Activated CD8-positive, alpha-beta T cell treated with anti-CD3 and anti-CD28 coated beads, Interleukin-2, amount 10 ng/mL, durations not matched to agents 7 days and 5 days (primary cell): ENCODE measurements at places on chromosomes 2 and 18. TPM values are rescaled to one million over a fixed set of nuclear protein-coding genes. Genes with fewer than 3 reads are reported as not detected.

GRCh38 chr2:168613551-168613950, 157.5 kb downstream of the CERS6 start:
- no peaks in the 10 kb centered on the region for H3K27me3 ChIP-seq
- H3K36me3 ChIP-seq = peaks cover 30% of the 10 kb centered on the region
- no peak for DNase-seq
- no peak overlapping the region for H3K27ac ChIP-seq

DNA sequence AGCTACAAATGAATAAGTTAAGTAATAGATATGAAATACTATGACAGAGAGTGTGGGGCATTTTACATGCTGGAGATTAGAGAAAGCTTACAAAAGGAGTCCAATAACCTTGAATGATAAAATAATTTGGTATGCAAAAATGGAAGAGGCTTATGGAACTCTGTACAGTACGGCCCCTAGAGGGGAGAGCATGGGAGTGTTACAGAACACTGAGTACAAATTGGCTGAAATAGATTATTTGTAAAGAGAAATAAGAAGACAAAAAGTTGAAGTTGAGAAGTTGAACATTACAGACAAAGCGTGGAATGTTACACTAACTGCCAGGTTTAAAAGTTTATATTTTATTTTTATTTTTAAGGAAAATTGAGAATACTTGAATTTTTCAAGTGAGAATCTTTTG, 192.1 kb upstream of the DOK6 start:
- H3K27me3 ChIP-seq = no peaks in the 10 kb centered on the region
- no peak overlapping the region for H3K4me3 ChIP-seq
- H3K36me3 ChIP-seq = no peaks in the 10 kb centered on the region
- DNase-seq = no peak
- no peak overlapping the region for H3K27ac ChIP-seq

DNA sequence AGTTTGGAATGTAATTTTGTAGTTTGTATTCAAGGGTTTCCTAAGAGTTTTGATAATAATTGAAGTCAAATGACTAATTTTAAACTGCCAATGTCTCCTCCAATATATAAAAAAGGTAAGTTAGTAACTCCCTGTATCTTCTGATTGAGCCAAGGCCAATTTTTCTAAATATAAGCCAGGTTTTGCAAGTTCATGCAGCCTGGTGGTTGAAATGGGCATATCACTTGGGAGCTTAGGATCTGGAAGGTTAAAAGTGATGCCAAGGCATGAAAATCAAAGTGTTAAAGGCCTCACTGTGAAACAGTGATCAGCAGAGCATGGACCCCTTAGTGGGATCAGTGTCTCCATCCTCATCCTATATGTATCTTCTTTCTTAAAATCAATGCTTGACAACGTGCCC, 60.5 kb downstream of the MERTK start:
- no peaks in the 10 kb centered on the region for H3K36me3 ChIP-seq
- no peak overlapping the region for H3K4me3 ChIP-seq
- peaks cover 10% of the 10 kb centered on the region for H3K27me3 ChIP-seq
- H3K27ac ChIP-seq = no peak overlapping the region
- H3K4me1 ChIP-seq = no peaks in the 10 kb centered on the region

- H3K36me3 ChIP-seq = no peaks in the 10 kb centered on the region
- H3K27ac ChIP-seq = no peak overlapping the region
- no peak overlapping the region for H3K4me3 ChIP-seq
- no peak for DNase-seq
- no peaks in the 10 kb centered on the region for H3K27me3 ChIP-seq
Measured at GRCh38 chr18:39622431-39622830, 2056.8 kb upstream of the CELF4 start.

DNA sequence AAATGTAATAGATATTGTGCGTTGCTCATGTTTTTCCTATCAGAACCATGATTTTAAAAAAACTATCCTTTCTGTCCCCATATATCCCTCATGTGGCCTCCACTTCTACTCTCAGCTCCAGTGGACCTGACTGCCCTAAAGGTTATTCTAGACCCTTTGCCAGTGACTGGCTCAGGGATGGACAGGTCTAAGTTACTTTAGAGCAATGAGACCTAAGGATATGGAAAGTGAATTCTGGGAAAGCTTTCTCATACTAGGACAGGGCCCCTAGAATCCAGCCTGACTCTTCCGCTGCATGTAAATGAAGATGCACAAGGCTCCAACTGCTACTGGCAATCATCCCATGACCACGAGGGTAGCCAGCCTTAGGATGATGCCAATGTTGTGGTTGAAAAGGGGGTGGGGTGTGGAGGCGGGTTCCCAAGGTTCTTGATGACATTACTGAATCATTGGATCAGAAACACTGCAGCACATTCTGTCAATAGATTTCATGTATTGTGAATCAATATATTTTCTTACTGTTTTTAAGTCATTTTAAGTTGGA, 21.3 kb downstream of the C2orf69 start:
- H3K4me3 ChIP-seq = no peak overlapping the region
- DNase-seq = no peak
- H3K27me3 ChIP-seq = no peaks in the 10 kb centered on the region
- no peaks in the 10 kb centered on the region for H3K4me1 ChIP-seq
- H3K27ac ChIP-seq = no peak overlapping the region
- H3K36me3 ChIP-seq = peaks cover 37% of the 10 kb centered on the region

DNA sequence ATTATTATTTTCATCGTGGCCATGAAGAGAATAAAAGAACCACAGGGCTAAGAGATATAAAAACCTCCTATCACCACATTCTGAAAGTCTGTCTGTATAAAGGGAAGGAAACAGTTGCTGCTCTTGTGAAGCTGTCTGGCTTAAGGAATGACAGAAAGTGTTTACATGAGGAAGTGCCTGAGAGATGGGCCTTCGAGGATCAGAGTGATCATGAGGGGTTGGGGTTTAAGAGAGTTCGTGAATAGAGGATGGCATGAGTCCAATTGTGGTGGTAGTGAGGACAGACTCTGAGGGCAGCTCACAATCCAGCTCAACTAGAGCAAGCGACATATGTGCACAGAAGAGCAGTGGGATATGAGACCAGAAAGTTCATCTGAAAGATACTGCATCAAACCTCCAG, 65.8 kb upstream of the PIEZO2 start:
- no peak overlapping the region for H3K4me3 ChIP-seq
- DNase-seq = no peak

GRCh38 chr2:151922845-151923666, 94.8 kb upstream of the ARL5A start:
- H3K27me3 ChIP-seq = peaks cover 3% of the 10 kb centered on the region
- no peaks in the 10 kb centered on the region for H3K4me1 ChIP-seq
- H3K27ac ChIP-seq = no peak overlapping the region
- H3K4me3 ChIP-seq = no peak overlapping the region

GRCh38 chr2:146240391-146240790, 1604.4 kb upstream of the ACVR2A start:
- H3K4me1 ChIP-seq = no peaks in the 10 kb centered on the region
- no peaks in the 10 kb centered on the region for H3K36me3 ChIP-seq
- DNase-seq = no peak
- H3K4me3 ChIP-seq = no peak overlapping the region
- H3K27ac ChIP-seq = no peak overlapping the region

DNA sequence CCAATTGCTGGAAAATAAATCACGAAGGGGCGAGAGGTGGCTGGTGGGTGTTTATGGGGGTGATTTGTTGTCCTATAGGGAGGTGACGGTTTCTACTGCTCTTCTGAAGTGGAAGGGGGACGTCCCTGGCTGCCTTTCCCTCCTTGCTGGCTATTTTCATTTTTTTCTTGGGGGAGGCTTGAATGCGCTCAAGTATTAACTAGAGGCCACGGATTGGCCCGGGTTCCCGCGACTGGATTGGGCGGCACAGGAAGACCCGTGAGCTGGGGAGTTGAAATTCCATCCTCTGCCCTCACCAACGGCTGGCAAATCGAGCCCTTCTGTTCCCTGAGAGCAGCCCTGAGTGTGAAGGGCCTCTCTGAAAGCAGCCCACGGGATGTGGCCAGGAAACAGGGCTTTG, 176.5 kb upstream of the SPRED2 start:
- H3K27me3 ChIP-seq = peaks cover 1% of the 10 kb centered on the region
- peaks cover 7% of the 10 kb centered on the region for H3K4me1 ChIP-seq
- no peak for DNase-seq
- H3K27ac ChIP-seq = no peak overlapping the region

DNA sequence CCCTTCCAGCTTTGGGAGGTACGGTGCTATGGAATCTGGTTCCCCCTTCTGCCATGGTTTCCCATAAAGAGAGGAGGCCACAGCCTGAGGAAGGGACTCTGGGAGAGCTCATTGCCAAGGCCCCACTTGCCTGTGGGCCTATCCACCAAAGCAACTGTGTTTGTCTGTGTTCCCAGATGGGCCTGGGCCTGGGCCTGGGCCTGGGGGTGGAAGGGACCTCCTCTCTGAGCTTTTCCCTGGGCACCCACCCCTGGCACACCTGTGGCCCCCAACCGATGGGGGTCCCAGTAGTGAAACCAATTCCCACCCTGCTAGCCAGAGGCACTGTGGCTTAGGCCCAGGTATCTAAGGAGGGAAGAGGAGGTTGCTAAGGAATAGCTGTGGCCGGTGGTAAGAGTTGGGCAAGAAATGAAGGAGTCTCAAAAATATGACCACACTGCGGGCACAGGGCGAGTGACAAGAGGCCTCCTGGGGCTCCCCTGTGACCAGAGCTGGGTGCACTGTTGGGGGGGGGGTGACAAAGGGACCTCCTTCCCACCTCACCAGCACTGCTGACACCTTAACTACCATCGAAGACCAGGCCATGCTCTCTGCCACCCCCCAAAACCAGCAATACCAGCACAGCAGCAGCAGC, 4.9 kb upstream of the DUSP2 start:
- DNase-seq = no peak
- H3K27me3 ChIP-seq = no peaks in the 10 kb centered on the region
- H3K36me3 ChIP-seq = no peaks in the 10 kb centered on the region

- DNase-seq = no peak
- H3K4me1 ChIP-seq = peaks cover 42% of the 10 kb centered on the region
- H3K36me3 ChIP-seq = peaks cover 35% of the 10 kb centered on the region
- H3K27ac ChIP-seq = no peak overlapping the region
- H3K27me3 ChIP-seq = no peaks in the 10 kb centered on the region
Measured at GRCh38 chr2:26355038-26355995, 8.7 kb upstream of the ADGRF3 start.

- H3K36me3 ChIP-seq = no peaks in the 10 kb centered on the region
- H3K27me3 ChIP-seq = no peaks in the 10 kb centered on the region
- DNase-seq = no peak
Measured at GRCh38 chr2:80545420-80546210, 241.1 kb upstream of the LRRTM1 start.

DNA sequence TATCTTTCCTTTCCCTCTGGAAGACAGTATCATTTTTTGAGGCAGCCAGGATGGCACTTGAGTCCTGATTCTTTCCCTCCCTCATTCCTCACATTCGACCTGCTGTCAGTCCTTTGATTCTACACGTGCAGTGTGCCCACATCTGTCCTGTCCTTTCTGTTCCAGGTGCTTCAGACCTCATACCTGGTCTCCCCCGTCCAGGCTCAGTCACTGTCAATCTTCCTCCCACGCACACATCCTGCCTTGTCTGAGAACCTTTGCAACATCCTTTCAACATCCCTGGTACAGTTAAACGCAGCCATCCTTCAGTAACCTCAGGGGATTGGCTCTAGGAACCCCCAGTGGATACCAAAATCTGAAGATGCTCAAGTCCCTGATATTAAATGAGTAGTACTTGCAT, 10.1 kb downstream of the BCL2 start:
- peaks cover 85% of the 10 kb centered on the region for H3K36me3 ChIP-seq
- no peaks in the 10 kb centered on the region for H3K27me3 ChIP-seq
- peak overlapping the region; percentile 0 for H3K4me3 ChIP-seq
- H3K27ac ChIP-seq = peak overlapping the region; percentile 26
- DNase-seq = no peak

DNA sequence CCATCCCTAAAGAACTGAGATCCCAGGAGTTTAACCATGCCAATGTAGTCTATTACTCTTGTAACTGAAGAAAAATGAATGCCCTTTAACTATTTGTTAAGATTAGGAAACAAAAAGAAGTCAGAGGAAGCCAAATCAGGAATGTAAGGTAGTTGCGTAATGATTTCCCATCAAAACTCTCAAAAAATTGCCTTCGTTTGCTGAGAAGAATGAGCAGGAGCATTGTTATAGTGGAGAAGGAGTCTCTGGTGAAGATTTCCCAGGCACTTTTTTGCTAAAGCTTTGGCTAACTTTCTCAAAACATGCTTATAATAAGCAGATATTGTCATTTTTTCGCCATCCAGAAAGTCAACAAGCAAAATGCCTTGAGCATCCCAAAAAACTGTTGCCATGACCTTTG, 224.0 kb upstream of the SIX2 start:
- no peak overlapping the region for H3K27ac ChIP-seq
- no peaks in the 10 kb centered on the region for H3K4me1 ChIP-seq
- no peak overlapping the region for H3K4me3 ChIP-seq

GRCh38 chr2:240462707-240463273, 27.3 kb downstream of the GPC1 start:
- no peaks in the 10 kb centered on the region for H3K4me1 ChIP-seq
- H3K4me3 ChIP-seq = no peak overlapping the region

- H3K36me3 ChIP-seq = no peaks in the 10 kb centered on the region
- H3K4me1 ChIP-seq = peaks cover 1% of the 10 kb centered on the region
- no peak overlapping the region for H3K4me3 ChIP-seq
- DNase-seq = no peak
- peaks cover 9% of the 10 kb centered on the region for H3K27me3 ChIP-seq
Measured at GRCh38 chr2:216758256-216759155, 63.2 kb upstream of the IGFBP5 start.

GRCh38 chr18:75210274-75211001, at the start of gene TSHZ1:
Gene TSHZ1 (plus strand): TSS chr18:75210797. CDS start chr18:75211877, 1,080 bp downstream.
- H3K27ac ChIP-seq = peak within 1 kb of the TSS; percentile 99
- H3K4me1 ChIP-seq = peaks cover 58% of the 10 kb centered on the region
- peaks cover 16% of the 10 kb centered on the region for H3K27me3 ChIP-seq
- H3K4me3 ChIP-seq = peak within 1 kb of the TSS; percentile 99
- H3K36me3 ChIP-seq = peaks cover 25% of the 10 kb centered on the region

DNA sequence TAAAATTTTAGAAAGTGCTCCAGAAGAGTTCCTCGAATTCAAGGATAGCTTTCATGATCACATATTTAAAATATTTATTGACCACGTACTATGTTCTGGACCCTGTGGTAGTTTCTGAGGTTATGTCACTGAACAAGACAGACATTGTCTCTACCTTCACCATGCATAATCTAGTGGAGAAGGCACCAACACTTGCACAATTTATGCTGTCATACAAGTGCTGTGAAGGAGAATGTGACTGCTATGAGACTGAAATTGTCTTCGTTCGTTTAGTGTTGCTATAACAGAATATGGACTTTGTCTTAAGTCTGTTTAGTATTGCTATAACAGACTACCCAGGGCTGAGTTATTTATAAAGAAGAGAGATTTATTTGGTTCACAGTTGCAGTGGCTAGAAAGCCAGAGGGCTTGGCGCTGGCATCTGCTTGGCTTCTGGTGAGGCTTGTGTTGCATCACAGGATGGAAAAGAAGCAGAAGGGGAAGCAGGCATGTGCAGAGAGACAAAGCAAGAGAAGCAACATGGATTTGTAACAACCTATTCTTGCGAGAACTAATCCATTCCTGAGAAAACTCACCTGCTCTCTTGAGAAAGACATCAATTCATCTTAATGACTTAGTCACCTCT, 50.0 kb upstream of the RFX8 start:
- H3K4me3 ChIP-seq = no peak overlapping the region
- peaks cover 5% of the 10 kb centered on the region for H3K4me1 ChIP-seq
- H3K27ac ChIP-seq = no peak overlapping the region
- H3K36me3 ChIP-seq = no peaks in the 10 kb centered on the region
- peaks cover 12% of the 10 kb centered on the region for H3K27me3 ChIP-seq

The LAPTM4A gene
- 19.8 TPM for total RNA-seq

The REG3A gene
- not detected for total RNA-seq

The C2orf81 gene
- 1.5 TPM for total RNA-seq

The KIF5C gene
- 4.4 TPM for total RNA-seq

The ZBTB7C gene
- total RNA-seq = not detected

The SLC5A7 gene
- not detected for total RNA-seq

The FBXO48 gene
- 2.4 TPM for total RNA-seq

The STAM2 gene
- 17.5 TPM for total RNA-seq

The INPP5D gene
- 108 TPM for total RNA-seq

The ATOH8 gene
- 0.11 TPM for total RNA-seq

The SIX2 gene
- not detected for total RNA-seq

The C2orf78 gene
- not detected for total RNA-seq
